ENCODE measurements at places on chromosomes 1 and 21.

- no peak for DNase-seq
Measured at GRCh38 chr1:226790545-226791181, 51.6 kb upstream of the ITPKB start.

GRCh38 chr1:20719871-20720620 is 2.2 kb upstream of the KIF17 start:
- no peak for DNase-seq

DNA sequence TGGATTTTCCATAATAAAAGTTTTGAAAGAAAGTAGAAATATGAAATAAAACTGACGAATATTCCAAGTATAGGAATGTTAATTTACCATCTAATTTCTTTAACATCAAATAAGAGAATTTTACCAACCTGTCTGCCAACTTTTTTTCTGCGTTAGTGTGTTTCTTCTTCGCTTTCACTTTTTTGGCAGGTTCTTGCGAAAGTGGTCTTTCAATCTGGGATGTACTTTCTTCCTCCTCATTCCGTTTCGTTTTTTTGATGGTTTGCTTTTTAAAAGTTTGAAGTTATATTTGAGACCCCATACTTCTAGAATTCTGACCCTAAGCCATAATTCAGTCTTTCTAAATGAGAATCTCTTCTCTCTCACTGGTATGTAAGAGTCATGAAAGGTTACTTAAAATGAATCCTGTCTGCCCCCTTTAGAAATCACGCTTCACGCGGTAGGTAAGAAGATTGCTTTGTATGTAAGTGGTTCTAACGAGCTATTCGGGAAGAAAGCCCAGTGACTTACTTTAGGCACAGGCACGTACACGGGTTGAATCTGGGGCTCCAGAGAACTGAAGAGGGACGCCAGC is 580 bp downstream of the RBM34 start:
- DNase-seq: peak; percentile 47

DNA sequence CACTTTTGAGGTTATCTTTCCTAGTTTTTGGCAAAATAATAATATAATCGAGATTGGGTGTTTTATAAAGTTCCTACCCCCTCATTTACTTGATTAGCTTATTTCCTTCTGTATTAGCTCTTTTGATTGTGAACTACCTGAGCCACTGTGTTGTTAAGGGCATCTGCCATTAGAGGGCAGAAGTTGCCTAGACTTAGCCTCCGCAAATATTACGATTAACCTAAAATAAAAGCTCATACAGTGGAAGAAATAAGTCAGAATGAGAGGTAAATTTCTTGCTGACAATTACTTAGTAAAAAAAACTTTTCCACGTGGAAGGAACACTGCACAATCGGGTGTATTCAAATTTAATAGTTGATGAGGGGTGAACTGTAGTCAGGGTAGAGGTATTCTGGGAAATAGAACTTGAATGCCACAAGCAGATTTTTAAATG is 2.3 kb downstream of the H3-3A start:
- DNase-seq: peak; percentile 61

DNA sequence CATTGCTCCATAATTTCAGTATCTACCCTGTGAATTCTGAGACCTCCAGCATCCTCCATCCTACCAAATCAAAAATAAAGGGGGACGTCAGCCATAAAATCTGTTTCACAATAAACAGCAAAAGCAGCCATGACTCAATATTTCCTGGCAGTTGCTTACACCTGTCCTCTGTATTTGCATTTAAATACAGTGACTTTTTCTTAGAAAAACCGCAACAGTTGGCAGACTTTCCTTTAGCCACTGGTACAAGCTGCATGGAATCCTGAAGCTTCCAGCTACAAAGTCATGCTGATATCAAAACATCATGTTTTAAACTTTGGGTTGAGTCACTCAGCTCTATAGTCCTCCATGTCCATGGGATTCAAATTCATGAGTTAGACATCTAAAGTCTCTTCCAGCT is 278.0 kb upstream of the KAZN start:
- no peak for DNase-seq

DNA sequence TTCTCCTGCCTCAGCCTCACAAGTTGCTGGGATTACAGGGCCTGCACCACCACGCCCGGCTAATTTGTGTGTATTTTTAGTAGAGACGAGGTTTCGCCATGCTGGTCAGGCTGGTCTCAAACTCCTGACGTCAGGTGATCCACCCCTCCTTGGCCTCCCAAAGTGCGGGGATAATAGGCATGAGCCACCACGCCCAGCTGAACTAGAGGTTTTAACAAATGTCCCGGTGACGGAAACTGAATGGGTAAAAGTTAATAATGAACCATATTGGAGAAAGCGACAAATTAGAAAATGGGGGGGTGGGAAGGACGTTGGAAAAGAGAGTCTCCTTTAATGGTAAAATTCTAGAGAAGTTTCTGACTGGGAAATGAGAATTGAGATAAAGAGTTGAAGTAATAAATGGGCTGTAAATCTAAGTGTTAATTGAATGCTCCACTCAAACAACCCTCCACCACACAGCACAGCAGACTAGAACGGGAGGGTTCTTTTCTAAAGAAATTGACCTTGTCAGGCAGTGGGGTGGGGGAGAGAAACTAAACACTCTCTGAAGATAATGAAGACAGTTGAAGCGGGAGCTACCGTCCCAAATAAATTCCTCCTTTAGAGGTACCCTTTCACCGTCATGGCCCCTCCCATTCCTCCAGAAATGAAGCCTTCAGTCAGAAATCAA is 46.9 kb upstream of the PUM1 start:
- no peak for DNase-seq

- DNase-seq: peak; percentile 53
Measured at GRCh38 chr1:243525085-243525487, 269.2 kb downstream of the SDCCAG8 start.

GRCh38 chr1:18440385-18441226 is 40.1 kb upstream of the KLHDC7A start:
- DNase-seq: no peak

DNA sequence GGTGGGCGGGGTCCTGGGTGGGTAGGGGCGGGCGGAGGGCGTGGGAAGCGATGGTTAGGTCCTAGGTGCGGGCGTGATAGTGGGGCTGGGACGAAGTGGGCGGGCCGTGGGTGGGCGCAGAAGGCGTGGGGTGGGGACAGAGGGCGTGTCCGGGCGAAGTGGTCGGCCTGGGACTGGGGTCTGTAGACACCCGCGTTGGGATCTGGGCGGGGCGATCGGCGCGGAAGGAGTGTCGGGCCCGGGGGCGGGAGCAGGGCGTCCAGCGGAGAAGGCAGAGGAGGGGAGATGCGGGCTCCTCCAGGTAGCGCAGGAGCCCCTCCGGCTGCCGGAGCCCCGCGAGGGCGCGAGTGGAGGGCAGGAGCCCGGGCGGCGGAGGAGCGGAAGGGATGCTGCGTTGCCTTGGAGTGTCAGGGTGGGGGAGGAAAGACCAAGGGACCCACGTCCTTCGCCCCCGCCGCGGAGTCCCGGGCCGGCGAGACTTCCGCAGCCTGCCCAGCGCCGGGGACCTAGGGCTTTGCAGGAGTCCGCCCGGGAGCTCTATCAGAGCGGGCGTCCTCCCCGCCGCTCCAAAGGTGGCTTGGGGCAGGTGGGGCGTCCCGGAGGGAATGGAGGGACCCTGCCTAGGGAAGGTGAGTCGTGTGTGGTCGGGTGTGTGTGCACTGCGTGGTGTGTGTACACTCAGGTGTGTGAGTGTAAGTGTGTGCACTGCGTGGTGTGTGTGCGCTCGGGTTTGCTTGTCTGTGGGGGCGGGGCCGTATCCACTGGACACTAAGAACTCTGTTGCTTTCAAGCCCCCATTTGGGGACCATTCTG is 27.0 kb upstream of the PRSS38 start:
- no peak for DNase-seq

DNA sequence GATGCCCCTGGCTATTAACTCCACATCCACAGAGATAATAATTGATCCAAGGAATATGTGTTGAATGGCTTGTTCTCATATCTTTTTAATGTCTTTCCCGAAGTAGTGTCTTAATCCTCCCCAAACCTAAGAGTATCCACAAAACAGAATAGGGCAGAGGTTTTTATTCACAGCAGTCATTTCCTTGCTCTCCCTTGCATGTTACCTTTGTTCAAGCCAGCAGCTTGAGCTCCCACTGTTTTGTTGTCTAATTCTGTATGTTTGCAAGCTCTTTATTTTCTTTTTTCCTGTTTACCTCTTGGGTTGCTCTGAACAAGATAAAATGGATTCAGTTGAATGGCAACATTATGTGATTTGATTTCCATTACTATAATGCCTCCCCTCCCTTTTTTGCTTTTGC is 308.6 kb upstream of the ZP4 start:
- no peak for DNase-seq

DNA sequence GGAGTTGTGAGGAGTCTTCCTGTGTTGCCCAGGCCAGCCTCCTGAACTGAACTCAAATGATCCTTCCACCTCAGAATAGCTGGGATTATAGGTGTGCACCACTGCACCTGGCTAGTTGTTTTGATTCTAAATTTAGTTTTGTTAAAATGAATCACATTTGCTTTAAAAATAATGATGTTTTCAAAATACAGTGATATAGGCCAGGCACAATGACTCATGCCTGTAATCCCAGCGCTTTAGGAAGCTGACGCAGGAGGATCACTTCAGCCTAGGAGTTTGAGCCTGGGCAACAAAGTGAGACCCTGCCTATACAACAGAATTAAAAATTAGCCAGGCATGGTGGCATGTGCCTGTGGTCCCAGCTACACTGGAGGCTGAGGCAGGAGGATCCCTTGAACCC is 24.3 kb downstream of the RTCA start:
- DNase-seq: peak; percentile 22

DNA sequence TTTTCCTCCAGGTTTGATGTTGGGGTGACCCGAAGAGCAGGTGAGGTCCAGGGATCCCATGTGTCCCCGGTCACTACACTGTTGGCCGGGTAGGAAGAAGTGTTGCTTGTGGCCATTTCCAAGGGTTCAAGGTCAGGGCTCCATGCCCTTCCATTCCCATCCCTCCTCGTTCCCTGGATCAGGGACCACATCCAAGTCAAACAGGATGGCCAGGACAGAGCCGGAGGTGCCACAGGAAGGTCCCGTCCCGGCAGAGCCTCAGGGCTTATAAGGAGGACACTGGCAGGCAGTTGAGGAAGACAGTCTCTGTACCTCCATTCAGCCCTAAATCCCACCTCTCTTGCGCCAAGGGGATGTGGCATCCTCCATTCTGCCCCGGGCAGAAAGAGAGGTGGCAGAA is 22.0 kb upstream of the FAM131C start:
- DNase-seq: no peak

DNA sequence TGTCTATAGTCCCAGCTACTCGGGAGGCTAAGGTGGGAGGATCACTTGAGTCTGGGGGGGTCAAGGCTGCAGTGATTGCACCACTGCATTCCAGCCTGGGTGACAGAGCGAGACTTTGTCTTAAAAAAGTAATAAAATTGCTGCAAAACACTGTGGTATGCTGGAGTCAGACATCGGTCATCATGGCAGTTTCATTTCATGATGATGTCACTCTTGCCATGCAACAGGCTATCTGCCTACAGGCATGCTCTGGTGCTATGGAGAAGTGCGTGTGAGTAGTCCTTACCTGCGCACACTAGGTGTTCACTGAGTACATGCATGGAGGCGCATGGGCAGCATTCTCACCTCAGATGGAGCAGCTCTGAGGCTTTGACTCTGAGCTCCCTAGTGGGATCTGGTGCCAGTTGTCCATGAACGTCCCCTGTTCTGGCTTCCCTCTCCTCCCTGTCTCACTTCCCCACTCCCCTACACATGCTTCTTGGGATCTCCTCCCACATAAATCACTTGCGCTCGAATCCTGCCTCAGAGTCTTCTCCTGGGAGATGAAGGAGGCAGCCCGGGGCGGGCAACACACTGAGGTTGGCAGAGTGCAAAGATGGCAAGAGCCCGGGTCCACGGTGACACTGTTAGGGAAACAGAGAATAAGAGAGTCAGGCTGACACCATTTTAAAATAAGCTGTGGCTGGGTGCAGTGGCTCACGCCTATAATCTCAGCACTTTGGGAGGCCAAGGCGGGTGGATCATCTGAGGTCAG is 10.4 kb upstream of the CELA3B start:
- peak; percentile 69 for DNase-seq

Measured in brain microvascular endothelial cell (primary cell).